ENCODE measurements at places on chromosomes 2 and 18.

DNA sequence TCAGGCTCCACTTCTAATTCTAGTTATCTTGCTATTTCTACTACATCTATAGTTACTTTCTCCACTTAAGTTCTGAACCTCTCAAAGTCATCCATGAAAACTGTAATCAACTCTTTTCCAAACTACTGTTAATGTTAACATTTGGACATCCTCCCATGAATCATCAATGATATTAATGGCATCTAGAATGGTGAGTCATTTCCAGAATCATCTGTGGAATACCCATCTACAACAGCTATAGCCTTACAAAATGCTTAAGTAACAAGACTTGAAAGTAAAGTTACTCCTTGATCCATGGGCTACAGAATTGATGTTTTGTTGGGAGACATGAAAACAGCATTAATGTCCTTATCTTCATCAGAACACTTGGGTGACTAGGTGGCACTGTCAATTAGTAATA is 35.4 kb downstream of the BARD1 start:
- DNase-seq: no peak

DNA sequence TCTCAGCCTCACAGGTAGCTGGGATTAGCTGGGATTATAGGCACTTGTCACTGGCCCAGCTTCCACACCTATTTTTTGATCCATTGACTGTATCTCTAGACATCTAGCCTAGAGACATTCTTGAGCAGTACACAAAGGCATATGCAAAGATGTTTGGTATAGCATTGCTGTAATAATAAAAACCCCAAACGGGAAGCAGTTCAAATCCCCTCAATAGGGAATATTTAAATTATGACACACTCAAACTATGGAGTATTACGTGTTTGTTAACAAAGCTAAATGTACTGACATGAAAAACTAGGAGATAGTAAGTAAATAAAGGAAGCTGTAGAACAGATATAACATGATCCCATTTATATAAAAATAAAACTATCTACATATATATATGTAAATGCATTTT is 27.7 kb downstream of the DOK1 start:
- DNase-seq: no peak

- DNase-seq: no peak
Measured at GRCh38 chr2:122236152-122236874, 480.9 kb downstream of the TSN start.

- no peak for DNase-seq
Measured at GRCh38 chr2:83191316-83191715, 1267.8 kb downstream of the SUCLG1 start.

Data from naive thymus-derived CD8-positive, alpha-beta T cell (primary cell).